ENCODE measurements at places on chromosomes 12 and 14. TPM values are rescaled to one million over a fixed set of nuclear protein-coding genes. Genes with fewer than 3 reads are reported as not detected.

ANKRD33 gene
- total RNA-seq, result not detected

STYK1 gene
- 0.17 TPM for total RNA-seq

DNA sequence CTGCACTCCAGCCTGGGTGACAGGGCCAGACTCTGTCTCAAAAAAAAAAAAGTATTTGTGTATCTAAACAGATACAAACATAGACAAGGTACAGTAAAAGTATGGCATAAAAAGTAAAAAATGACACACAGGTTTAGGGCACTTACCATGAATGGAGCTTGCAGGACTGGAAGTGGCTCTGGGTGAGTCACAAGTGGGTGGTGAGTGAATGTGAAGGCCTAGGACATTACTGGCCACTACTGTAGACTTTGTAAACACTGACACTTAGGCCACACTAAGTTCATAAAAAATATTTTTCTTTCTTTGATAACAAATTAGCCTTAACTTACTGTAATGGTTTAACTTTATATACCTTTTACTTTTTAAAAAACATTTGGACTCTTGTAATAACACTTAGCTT lies 38.0 kb upstream of the EIF5 start:
- DNase-seq, result no peak

DNA sequence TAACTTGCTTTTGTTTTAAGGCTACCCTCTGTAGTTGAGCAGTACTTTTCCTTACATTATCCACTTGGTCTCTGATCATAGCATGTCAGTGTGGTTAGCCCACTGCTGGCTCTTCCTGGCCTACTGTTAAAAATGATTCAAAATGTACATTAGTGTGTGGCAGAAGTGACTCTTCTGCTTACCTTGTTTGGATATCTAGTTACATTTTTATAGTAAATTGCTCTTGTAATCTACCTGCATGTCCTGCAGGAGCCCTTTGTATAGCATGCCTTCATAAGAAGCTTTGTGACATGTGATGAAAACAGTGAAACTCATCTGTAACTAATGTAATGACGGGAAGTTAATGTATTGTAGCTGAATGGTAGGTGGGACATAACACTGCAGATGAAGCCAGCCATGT lies 8.1 kb downstream of the SPATS2 start:
- no peak for DNase-seq

GRCh38 chr12:129938089-129938488 lies 34.3 kb upstream of the TMEM132D start:
- no peak for DNase-seq

DNA sequence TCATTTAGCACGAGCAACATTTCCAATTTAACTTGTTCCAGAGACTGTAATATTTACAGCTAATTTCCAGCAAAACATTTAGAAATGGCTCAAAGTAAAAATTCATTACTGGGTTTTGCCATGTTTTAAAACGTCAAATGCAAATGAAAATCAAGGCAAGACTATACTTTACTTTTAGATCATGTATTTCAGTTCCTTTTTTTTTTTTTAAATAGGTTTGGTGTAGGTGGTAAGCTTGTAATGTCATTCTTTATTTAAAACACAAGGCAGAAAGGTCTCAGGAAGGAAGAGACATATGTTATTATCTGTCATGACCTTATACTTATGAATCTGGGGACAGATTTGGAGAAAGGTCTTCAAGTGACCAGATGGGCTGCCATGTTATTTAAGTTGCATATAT lies 54.1 kb downstream of the GRIP1 start:
- no peak for DNase-seq

- no peak for DNase-seq
Measured at GRCh38 chr12:4830556-4831210, 79.0 kb upstream of the KCNA1 start.

Data from activated CD4-positive, alpha-beta T cell treated with anti-CD3 and anti-CD28 coated beads, Interleukin-2, amount 10 ng/mL, durations not matched to agents 7 days and 5 days (primary cell).